Cerebellar cortex (tissue), 1 donor: ENCODE measurements at places on chromosomes 13 and 19.

GRCh38 chr13:30943881-30944280 lies 11.4 kb downstream of the TEX26 start:
- no peak for DNase-seq

DNA sequence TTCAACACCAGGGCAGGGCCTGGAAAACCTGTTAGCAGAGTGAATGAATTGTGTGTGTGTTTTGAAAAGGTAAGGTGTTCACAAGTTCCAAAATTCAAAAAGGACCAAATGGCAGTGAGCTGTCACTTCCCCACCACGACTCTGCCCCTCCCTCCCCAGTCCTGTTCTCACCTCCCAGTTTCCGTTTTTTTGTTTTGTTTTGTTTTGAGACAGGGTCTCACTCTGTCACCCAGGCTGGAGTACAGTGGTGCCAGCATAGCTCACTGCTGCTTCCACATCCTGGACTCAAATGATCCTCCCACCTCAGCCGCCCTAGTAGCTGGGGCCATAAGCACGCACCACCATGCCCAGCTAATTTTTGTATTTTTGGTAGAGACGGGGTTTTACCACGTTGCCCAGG lies 20.3 kb upstream of the BCL3 start:
- DNase-seq, result no peak

DNA sequence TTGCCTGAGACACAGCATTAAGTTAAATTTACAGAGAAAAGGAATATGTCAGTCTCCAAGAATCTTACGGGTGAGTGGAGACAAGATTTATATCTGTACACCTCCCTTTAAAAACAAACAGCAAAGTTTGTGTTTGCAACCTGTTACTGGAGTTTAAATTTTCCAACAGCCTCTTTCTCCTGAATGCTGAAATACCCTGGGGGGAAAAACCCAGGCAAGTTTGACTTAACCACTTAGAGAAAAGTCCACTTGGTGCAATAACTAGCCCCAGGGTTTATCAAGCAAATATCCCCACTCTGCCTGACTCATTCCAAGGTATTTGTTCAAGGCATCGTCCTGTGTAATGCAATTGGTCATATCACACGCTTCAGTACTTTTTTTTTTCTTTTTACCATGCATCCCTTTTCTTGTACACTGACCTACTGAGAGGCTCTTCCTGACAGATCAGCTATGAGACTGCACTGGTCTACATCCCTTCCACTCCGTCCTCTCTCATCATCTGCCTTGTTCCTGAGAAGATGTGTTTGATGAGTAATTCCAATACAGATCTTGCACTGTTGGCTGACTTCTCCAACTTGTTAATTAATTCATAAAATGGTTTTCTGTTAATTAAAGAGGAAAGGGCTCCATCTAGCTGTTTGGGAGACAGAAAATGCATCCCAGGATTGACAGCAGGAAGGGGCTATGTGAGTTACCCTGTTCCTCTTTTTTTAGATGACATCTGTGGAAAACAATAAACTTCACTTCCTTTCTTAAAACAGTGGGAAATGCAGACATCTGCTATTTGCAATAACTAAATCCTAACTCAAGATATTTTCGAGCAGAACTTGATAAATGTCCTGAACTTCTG lies 212.5 kb upstream of the IRS2 start:
- no peak for DNase-seq

GRCh38 chr13:98460516-98460915 lies 116.4 kb downstream of the STK24 start:
- no peak for DNase-seq

GRCh38 chr13:37403776-37404527 lies 194.6 kb downstream of the POSTN start:
- no peak for DNase-seq

GRCh38 chr19:29212356-29212647 lies 649 bp downstream of the UQCRFS1 start:
- DNase-seq, result no peak

DNA sequence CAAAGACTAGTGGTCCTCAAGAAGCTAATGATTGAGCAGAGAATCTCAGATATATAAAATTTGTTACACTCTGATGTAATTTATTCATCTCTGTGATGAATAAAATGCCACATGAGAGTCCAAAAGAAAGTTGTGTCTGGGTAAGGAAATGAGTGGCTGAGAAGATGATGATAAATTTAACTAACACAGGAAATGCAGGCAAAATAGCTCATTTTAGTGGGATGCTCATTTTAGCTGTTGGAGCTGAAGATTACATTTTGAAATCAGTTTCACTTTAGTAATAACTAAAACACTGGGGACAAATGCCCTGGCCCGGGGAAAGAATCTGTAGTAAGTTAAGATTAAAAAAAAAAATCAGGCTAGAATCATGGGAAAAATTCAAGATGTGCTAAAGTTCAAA lies 35.2 kb downstream of the SPRY2 start:
- DNase-seq, result no peak

GRCh38 chr19:45643024-45643926 lies 4.1 kb upstream of the EML2 start:
- DNase-seq, result peak; percentile 90

DNA sequence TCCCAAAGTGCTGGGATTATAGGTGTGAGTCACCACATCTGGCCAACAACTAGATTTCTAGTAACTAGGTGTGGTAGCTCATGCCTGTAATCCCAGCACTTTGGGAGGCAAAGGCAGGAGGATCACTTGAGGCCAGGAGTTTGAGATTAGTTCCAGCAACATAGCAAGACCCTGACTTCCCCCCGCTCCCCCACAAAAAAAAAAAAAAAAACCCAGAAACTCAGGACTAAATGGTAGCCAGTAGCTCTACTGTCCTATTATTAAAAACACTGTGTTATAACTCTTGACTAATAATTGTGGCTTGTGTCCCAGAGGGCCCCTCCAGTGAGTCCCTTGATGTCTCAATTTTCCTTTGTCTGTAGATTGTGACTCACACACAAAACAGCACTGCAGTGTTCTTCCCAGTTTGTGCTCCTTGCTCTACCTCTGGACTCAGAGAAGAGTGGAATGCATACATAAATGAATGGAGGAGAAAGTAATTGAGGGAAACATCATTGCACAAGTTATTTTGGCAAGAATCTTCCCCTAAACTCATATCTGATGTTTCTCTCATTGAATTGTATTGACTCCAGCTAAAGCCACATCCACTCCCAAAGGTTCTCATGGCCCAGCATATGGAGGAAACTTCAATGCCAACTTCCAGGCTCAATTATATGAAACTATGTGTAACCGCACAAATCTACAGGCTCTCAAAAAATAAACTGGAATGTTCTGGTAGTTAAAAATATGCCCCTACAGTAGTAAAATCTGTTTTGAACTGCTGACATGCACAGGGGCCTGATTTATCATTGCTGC lies 8.8 kb downstream of the TPT1 start:
- DNase-seq, result no peak

GRCh38 chr19:45769821-45770191 lies 754 bp upstream of the SIX5 start:
- peak; percentile 24 for DNase-seq

GRCh38 chr19:19274146-19274545 lies 1.0 kb upstream of the TM6SF2 start:
- DNase-seq, result no peak

GRCh38 chr13:113405481-113406300 lies 41.8 kb upstream of the GRTP1 start:
- no peak for DNase-seq

DNA sequence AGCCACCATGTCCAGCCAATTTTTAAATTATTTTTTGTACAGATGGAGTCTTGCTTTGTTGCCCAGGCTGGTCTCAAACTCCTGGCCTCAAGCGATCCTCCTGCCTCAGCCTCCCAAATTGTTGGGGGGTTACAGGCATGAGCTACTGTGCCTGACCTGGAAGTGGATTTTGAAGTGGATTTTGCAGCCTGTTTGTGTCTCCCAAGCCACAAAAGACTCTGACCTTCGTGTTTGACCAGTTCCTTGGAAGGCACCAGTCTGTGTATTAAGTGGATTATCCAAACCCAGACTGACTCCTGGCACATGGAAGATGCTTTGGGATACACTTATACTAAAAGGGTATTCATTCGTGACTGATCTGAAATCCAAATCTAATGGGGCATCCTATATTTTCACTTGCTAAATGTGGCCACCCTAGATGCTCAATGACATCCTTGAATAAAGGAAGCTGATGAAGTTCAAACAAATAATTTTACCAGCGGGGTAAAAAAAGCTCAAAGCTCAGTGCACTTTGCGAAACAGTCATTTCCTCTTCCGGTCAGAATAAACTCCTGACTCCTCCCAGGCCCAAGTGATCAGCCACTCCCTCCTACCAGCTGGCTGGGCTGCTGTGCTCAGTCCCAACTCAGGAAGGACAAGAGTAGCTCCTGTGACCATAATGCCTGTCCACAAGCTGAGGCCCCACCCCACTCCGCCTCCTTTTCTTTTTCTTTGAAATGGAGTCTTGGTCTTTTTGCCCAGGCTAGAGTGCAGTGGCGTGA lies 32.6 kb upstream of the GATAD2A start:
- no peak for DNase-seq

DNA sequence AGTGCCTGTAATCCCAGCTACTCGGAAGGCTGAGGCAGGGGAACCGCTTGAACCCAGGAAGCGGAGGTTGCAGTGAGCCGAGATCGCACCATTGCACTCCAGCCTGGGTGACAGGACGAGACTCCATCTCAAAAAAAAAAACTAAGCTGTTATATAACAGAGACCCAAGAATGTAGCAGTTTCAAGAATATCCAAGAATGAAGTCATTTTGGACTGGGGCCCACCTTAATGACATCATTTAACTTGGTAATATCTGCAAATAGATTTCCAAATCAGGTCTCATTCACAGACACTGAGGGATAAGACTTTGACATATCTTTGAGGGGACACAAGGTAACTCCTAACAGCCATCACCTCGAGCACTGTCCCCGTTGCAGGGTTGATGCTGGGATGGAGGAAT lies 36.5 kb upstream of the MRI1 start:
- no peak for DNase-seq

GRCh38 chr13:43089912-43090498 lies 66.6 kb downstream of the DNAJC15 start:
- no peak for DNase-seq

DNA sequence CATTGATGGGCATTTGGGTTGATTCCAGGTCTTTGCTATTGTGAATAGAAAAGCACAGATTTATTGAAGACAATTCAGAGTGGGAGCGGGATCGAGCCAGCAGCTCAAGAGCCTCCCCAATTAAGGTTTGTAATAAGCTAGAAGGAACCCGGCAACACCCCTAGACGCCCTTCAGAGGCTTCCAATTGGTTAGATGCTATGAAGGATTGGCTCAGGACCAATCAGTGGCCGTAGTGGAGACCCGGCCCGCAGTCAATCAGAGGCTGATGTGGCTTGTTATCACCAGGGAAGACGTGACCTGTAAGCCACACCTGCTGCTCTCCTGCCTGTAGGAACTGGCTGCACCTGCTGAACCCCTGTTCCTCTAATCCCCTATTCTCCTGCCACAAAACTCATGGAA lies 14.6 kb downstream of the SIGLEC11 start:
- DNase-seq, result no peak

DNA sequence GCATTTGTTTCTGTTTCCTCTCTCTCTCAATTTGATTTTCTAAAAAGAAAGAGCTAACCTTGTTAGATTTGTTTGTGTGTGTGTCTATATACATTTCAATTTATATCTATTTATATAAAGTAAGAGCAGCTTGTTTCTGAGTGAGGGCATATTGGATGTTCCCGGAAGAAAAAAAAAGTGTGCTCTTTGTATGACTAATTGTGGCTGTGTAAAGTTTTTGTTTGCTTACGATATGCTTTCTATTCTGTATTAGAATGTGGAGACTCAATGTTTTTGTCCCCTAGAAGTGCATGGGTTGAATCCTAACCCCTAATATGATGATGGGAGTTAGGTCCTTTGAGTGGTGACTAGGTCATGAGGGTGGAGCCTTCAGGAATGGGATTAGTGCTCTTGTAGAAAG lies 66.6 kb upstream of the C1QTNF9B start:
- no peak for DNase-seq

GRCh38 chr13:36026531-36026930 lies 104.7 kb downstream of the DCLK1 start:
- DNase-seq, result no peak

GRCh38 chr19:18172331-18173053 lies 1.1 kb upstream of the IFI30 start:
- no peak for DNase-seq

DNA sequence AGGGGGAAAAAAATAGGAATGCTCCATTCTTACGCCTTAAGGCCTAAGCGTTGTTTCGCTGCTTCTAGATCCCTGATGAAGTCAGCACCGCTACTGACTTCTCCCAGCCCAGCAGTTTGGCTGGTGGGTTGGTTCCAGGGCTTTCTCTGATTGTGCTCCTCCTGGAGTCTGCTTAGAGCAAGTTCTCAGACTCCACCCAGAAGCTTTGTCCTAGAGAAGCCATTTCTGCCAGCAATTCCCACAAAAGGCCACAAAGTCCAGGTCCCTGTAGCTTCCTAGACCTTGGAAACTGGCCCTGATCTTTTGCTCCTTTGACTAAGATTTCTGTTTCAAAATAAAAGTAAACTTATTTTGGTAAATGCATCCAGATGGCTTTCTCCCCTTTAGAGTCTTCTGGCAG lies 65.4 kb downstream of the KCTD12 start:
- no peak for DNase-seq

DNA sequence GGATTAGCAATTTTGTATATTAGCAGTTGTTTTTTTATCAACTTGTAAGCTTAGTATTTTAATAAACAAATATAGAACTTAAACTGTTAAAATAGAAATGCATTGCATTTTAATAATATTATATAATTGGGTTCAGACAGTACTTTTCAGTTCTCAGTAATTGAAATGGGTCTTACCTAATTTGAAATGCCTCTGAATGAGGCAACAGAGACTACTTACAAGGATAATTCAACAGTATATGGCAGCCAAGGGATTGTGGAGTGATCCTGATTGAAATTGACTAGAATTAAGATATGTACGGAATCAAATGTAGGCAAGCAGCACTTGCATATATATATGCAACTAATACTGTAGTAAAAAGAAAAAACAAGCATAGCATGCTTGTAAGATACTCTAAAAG lies 1503.9 kb upstream of the MIR17HG start:
- no peak for DNase-seq

GRCh38 chr19:7705387-7706187 lies 3.7 kb upstream of the FCER2 start:
- DNase-seq, result no peak
